Activated naive CD4-positive, alpha-beta T cell treated with anti-CD3 and anti-CD28 coated beads, Interleukin-2, amount 50 U/mL, for 16 hours (primary cell): ENCODE measurements at places on chromosomes 6 and 20.

DNA sequence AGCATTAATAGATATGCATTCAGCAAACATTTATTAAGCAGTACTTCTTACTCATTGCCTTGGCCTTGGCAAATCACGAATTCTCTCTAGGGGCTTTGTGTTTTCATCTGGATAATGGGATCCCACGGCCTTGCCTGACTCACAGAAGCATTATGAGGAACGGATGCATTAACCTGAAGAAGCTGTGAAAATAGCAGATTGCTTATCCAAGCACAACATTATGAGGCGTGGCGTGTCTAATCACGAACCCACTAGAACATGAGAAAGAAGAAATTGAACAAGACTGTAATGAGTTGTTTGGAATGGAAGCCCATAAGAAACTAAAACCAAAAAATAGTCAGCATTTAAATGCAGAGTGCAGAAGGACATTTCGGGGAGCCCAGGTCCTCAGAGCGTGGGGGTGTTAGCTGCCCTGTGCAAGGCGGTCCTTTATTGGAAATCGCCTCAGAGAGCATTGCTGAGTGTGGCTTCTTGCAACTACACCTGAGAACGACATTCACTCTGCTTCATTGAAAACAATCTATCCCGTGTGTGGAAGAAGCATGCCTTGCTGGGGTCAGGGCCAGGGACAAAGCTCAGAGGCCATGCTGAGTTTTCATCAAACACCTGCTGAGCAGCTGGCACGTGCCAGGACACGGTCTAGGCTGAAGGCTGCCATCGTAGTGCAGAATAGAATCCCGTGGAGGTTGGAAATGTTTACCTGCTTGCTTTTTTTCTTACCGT lies 179.9 kb downstream of the ZDHHC14 start:
- no peak for DNase-seq

- DNase-seq, result no peak
Observed at GRCh38 chr6:118288355-118289124, 259.6 kb upstream of the PLN start.

GRCh38 chr20:7272512-7272911 lies 505.0 kb downstream of the BMP2 start:
- no peak for DNase-seq

DNA sequence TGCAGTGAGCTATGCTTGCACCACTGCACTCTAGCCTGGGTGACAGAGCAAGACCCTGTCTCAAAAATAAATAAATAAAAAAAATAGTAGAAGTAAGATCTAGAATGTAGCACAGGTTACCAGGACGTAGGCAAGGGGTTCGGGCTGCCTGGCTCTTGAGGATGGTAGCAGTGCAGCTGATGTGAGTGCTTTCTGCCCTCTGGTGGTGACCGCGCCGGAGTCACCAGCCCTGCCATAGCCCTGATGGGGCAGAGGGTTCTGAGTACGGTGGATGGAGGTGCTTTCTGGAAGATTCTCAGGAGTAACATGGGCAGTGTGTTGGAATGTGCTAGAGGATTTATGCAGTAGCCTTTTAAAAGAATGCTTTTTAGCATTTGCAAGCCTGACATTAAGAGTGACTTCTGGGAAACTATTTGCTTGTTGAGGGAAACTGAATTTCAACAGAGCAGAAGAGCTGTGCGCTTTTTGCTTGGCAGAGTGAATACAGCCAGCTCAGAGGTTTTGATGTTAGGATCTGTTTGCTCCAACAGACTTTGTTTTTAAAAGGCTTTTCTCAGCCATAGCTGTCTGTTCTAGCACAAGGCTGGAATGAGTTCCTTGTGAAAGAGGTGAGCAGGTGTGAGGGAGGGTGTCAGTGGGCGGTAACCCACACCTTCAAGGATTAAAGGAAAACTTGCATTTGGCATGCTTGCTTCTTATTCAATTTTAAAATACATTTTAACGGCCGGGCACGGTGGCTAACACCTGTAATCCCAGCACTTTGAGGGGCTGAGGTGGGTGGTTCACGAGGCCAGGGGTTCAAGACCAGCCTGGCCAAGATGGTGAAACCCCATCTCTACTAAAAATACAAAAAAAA lies 65.9 kb downstream of the PTPN1 start:
- DNase-seq, result peak; percentile 77

DNA sequence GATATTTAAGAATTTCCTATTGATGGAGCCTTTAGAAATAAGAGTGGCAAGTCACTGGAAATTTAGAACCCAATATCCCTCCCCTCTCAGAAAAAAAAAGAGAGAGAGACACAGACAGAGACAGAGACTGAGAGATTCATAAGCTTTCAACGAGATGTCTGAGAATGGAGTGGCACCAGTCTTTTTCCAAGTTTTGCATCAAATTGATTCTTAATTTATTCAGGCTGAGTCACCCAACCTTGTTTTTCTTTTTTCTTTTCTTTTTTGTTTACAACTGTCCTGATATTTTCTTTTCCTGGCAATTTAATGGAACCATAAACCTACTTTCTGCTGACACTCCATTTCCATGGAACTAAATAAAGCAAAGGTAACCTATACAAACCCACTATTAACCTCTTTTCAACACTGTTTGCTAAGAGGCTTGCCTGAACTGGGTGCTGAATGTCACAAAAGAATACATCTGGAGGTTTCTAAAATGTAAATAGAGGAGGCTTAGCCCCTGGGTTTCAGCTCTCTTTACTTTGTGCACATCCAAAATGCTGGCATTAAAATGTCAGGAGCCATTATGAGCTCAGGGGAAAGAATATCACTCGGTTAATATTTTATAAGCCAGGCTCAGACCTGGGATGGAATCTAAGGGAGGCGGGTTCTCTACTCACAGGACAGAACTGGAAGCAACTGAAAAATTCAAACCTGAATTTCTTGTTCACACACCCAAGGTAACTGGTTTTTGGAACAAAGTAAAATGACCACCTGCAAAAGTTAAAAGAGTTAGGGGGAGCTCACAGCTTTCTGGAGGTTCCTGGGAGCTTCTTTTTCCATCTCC lies 100.8 kb downstream of the BFSP1 start:
- no peak for DNase-seq

GRCh38 chr6:125791151-125791819 lies 525 bp downstream of the NCOA7 start:
- DNase-seq, result peak; percentile 46

DNA sequence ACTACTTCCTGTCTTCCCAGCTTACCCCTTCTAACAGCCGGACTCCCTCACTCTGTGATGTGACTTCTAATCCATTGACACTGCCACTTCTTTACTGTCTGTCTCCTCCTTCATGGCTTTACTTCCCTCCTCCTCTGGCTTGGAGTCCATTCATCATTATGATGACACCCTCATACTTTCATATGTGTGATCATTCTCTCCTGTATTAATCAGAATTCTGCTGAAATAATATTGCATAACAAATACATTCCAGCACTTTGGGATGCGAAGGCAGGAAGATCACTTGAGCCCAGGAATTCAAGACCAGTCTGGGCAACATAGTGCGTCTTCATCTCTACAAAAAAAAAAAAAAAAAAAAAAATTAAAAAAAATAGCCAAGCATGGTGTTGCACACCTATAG lies 147.9 kb upstream of the BTBD3 start:
- no peak for DNase-seq

DNA sequence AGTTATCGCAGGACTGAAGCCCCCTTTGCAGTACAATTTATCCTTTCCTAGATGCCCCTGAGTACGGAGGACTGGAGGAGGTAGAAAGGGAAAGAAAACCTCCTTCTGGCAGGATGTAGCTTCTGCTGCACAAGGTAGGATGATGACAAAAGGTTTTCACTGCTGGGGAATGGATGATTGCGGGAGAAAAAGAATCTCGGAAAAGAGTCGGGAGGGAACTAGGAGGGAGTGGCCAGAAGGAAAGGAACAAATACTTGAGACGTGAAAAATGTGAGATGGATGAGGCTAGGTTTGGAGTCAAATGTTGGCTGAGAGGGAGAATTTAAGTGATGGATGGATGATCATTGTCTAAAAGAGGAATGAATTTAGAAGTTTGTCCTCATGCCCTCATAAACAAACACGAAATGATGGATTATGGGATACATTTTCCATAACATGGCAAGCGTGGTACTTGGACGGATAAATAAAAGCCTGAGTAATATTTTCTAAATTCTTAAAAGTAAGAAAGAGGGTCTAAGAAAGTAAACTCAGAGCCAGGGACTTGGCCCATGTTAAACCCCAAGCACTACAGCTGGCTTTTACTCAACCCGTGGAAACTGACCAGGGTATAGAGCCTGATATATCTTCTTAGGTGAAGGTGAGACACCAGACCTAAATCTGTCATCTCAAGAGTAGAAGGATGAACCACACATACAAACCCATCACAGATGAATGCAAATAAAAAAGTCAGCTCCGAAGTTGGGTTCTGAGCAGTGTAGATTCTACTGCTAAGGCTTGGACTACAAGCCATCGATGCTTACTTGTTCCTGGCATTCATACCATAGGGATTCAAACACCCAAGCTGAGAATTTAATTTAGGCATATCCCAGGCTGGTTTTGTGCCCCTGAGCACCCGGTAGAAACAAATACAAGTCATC lies 72.4 kb downstream of the HFE start:
- no peak for DNase-seq

DNA sequence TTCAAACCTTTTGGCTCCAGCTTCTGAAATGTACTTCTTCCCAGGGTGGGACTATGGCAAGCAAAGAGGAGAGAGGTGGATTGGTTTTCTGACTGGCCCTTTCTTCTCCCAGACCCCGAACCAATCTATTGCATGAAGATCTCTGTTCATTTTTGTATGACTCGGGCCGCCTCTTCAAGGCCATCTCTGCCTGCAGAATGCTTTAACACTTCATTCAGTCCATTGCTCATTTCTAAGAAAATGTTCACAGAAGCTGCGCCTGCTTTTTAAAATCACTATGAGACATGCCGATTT lies 1.6 kb downstream of the VGLL2 start:
- no peak for DNase-seq
